ENCODE measurements at places on chromosomes 6 and 20. TPM values are rescaled to one million over a fixed set of nuclear protein-coding genes. Genes with fewer than 3 reads are reported as not detected.

The CNKSR3 gene
- total RNA-seq, result 6.7 TPM

The OR12D3 gene
- total RNA-seq, result not detected

The FOXF2 gene
- 3.8 TPM for total RNA-seq

The MMP24OS gene
- 16.1 TPM for total RNA-seq

The SLC17A1 gene
- total RNA-seq, result not detected

DNA sequence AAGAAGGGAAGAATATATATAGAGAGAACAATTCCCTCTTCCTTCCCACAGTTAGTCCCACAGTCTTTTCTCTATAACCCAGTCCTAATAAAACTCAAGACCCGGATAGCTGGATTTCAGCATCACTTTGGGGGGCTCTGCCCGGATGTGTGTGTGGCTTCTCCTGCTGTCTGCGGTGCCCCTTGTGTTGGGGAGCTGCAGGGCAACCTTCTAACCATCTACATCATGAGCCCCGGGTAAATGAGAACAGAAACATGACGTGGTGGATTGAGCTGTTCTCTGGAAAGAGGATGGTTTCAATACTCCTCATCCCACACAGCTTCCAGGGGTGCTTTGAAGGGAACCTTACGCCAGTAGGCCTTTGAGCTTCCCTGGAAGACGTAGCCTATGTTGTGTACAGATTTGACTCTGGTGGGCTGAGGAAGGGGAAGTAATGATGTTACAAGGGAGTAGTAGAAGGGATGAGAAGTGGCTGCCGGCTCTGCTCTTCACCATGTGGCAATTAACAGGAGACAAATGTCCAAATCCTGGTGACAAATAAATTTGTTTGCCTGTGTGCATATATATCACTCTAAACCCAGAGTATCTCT, 13.5 kb upstream of the PRDM1 start:
- no peak for DNase-seq

DNA sequence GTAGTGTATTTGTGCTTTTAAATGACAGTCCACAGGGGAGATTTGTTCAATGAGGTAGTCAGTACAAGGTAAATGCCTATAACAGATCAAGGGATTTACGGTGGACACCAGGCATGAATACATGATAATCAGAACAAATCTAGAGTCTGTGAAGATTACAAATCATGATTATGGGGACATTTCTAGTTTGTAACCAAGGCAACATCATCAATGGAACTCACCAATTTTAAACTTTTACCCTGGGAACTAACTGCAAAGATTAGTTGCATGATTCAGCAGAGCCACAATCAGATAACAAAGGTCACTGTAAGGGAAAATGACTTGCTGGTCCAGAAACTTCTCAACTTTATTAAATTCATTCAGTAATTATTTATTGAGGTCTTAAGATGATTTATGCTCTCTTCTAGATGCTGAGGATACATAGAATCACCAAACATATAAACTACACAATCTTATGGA, at the start of gene CRISP1:
Gene CRISP1 (minus strand): TSS at position 51 of the 459 bp plus-strand sequence. CDS start 9,135 bp downstream, outside the sequence.
- no peak for DNase-seq

- peak; percentile 78 for DNase-seq
These were observed 20.3 kb upstream of the LRRN4 start for GRCh38 chr20:6074145-6074561.

- DNase-seq, result no peak
These were observed 110.6 kb downstream of the PLEKHG1 start for GRCh38 chr6:150710236-150710635.

DNA sequence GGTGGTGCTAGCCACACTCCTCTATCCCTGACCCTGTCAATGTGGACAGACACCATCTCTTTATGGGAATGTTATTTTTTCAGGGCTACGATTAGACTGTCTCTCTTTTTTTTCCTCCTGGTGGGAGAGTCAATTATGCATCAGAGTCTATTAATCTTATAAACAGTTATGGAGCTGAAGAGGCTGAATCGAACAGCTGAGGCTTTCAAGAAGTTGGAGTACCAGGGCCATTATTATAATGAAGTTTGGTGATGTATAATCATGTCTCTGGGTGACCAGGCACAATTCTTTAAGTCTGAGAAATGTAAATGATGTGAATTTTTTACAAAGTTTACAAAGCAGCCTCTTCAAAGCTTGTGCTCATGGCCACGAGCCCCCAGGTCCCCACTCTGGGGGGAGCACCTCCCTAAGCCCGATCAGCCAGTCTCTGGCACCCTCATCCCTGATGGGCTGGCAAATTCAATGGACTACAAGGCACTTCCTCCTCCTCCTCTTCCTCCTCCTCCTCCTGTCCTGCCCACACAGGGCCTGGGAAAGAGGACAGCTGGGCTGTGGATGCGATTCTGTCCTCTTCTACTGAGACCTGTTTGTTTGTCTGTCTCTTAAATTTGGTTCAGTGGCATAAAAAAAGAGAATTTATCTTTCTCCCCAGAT, 43.9 kb upstream of the QKI start:
- DNase-seq, result no peak

- no peak for DNase-seq
These were observed 226.8 kb downstream of the C6orf118 start for GRCh38 chr6:165082636-165083035.

DNA sequence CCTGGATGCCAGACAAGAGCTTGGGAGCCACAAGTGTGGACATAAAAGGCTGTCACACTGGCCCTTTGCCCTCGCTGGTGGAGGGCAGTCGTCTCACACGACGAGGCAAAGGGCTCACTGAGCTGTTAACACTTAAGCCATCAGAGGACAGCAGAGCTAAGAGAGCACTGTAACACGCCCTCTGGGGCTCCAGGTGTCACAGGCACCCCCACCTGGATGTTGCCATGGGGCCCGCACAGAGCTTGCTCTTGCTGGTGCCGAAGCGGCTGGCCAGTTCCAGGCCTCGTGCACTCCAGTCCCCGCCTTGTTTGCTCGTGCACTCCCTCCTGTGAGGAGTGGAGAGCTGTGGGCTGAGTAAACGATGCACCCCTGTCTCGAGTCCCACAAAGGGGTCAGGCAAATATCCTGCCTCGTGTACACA, 37.4 kb downstream of the SLC35D3 start:
- DNase-seq, result no peak

DNA sequence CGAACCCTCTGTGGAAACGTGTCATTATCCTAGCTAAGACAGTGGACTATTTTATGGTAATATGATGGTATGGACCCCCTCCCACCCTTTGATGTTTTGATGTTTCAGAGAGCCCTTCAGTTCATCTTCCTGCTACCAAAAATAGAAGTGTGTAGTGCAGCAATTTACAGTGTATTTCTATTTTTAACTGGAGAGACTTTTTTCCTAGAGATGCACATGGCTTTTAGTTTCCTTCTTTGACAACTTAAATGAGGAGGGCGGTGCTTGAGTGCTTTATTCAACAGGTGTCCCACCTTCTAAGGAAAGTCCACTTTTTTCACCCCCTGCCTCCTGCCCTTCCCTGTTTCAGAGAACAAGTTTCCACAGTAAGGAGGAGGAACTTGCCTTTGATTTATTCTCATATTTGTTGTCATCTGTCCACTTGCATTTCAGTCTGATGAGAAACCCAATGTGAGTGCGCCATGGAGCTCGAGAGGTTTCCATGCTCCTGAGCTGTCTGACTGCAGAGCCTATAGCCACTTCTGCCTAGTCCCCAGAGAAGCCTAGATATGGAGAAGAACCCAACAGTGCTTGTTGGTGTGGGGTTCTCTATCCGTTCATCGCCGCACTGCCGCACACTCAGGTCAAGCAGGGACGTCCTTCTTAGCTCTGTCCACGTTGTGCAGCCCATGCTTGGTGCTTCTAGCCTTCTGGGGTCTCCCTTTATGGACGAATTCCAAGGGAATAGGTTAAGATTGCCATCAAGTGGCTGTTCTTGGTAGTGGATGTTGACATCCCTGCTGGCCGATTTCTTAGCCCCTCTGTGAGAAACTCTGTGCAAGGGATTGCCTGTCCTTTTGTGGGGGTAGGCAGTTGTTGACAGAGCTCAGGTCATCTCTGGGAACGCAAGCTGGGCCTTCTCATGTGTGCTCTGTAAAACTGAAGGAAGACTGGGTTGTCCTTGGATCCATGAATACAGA, 144.2 kb downstream of the JARID2 start:
- peak; percentile 87 for DNase-seq

DNA sequence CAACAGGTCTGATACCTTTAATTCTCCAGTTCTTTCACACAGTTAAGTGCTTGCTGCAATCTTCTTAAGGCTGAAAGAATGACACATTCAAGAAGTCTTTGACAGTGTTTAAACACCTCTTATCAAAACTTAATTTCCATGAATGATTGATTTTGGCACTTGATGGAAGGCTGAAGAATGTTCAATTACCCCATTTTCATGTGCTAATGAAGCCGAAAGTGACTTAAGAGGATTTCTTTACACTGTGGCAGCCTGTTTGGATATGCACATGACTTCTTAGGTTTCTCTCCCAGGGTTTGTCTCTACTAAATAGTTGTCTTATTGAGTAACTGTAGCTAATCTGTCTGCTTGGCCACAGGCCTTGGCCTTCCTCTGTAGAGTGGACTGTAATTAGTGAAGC, 81.1 kb upstream of the PRDM1 start:
- DNase-seq, result no peak

GRCh38 chr6:118905851-118906250, 11.9 kb downstream of the ASF1A start:
- no peak for DNase-seq

DNA sequence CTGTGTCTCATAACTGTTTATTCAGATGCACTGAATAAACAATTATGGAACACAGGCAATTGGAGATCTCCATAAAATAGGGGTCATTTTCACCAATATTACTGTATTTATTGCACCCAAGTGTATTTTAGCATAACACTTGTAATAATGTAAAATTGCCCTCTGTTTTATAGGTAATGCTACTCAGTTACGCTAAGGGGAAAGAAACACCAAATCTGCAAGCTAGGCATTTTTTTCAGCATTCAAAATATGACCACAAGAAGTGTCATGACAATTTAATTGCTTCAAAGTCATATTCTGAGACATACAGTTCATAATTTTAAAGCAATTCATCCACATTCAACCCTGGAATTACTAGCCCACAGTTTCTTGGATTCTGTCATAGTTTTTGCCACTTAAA, 643.2 kb upstream of the NOX3 start:
- DNase-seq, result no peak

- peak; percentile 48 for DNase-seq
These were observed 739 bp downstream of the GSS start for GRCh38 chr20:34954904-34955230.

DNA sequence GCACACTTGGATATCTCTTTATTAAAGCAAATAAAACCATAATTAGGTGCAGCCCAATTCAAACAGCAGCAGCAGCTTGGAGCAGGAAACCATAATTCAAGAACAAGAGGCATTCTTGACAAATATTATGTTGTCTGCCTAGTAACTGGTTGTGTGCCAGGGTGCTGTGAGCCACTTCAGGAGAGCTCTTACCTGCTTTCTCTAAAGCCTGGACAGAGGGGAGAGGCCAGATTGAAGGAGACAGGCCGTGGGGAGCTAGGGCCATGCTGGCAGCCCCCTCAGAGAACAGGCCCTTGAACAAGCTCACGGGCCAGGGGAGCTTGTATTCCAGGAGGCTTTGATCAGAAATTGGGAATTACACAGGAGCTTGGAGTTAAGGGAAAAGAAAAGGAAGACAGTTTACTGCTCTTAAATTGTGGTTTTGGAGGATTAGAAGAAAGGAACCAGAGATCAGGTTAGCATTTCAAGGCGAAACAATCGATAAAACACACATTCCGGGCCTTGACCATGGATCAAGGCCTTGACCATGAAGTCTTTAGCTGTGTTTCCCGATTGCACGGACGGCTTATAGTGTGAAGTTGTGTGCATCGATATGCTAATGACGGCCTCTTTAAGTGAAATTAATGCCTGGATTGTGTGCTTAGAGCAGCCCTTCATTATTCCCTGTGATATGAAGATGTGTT, 69.8 kb upstream of the NKX2-2 start:
- DNase-seq, result no peak

GRCh38 chr20:31572042-31572700, 32.9 kb upstream of the ID1 start:
- DNase-seq, result no peak

DNA sequence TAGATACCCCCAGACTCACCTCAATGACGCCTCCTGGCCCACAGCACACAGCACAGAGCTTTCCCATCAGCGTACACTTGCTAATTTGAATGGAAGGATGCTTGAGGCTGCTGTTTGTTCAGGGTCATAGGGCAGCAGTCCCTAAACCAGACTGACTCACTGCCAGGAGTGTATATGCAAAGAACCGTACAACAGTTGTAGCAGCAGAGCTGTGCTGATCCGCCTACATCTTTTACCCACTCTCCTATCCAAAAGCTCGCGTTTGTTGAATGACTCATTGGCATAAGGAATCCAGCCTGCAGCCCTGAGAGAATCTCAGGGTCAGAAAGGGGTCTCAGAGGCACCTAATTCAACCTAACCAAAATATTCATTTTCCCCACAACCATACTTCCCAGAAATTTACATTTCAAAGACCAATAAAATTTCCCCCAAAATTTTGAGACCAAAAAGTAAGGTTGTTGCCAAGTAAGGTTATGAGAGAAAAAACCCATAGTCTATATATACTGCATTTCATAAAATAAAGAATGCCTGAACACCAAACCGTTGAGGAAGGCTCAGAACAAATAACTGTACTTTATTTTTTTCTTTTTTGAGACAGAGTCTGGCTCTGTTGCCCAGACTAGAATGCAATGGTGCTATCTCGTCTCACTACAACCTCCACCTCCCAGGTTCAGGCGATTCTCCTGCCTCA, 35.3 kb upstream of the CCND3 start:
- no peak for DNase-seq

DNA sequence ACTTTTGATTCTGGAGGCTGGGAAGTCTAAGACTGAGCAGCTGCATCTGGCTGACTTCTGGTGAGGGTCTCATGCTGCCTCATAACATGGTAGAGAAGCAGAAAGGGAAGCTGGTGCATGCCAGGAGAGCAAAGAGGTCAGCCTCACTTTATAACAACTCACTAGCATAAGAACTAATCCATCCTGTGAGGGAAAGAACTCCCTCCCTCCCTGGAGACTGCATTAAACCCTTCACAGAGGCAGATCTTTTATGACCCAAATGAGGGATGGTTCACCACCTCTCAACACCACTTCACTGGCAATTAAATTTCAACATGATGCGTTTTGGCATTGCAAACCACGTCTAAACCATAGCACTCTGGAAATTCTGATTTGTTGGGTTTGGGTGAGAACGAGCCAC, 33.9 kb downstream of the STXBP5 start:
- no peak for DNase-seq

DNA sequence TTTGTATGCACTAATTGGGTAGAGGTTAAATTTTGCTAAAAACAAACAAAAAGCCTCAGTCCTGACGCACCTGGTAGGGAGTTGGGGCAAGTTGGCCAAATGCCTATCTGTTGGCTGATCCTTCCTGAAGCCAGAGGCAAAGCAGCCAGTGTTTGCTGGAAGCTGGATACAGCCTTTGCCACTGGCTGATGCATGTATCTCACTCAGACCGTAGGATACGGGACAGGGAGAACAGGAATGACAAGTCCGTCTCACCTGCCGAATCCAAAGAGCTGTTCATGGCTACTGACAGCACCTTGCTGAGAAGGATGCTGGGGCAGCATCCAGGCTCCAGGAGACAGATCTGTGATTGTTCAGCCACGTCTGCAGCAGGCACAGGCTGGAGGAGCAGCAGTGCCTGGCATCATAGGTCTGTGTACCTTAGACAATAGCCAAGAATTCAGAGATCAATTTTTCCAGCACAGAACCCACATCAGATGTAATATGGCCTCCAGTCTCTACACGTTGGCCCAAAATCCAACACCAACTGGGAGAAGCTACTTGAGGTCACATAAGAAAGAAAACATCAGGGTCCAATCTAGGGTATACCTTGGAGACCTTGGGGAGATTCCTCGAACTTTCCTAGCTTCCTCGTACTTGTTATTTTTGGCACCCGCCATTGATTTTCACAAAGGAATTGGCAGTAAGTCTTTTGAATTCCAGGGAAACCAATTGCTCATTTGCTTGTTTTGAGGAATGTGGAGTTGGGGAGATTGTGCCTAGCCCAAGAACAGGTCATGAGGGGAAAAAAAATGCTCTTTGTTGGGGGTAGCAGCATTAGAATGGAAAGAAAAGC, 108.5 kb upstream of the ARMC2 start:
- no peak for DNase-seq
